Right lobe of liver (tissue), 6 donors: ENCODE measurements at places on chromosomes 7 and 10.

GRCh38 chr7:92794391-92794790, 42.0 kb downstream of the CDK6 start:
- DNase-seq = no peak

DNA sequence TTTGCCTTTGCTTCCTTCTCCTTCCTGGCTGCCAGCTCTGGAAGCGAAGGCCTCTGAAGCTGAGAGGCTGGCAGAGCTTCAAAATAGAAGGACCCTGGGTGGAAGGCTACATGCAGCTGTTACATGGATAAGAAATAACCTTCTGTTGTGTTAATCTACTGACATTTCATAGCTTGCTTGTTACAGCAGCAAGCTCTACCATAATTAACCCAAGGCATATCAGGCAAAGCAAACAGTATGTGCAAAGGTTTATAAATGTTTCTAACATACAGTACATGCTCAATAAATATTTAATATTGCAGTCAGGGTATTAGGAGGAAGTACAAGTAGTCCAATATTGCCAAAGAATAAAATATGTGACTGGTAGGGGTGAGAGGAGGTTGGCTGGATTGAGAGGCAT, 55.6 kb upstream of the MKLN1 start:
- no peak for DNase-seq

- no peak for DNase-seq
Observed at GRCh38 chr10:102458656-102459055, 7.3 kb upstream of the C10orf95 start.

- no peak for DNase-seq
Observed at GRCh38 chr7:23520582-23520981, 11.2 kb downstream of the TRA2A start.

DNA sequence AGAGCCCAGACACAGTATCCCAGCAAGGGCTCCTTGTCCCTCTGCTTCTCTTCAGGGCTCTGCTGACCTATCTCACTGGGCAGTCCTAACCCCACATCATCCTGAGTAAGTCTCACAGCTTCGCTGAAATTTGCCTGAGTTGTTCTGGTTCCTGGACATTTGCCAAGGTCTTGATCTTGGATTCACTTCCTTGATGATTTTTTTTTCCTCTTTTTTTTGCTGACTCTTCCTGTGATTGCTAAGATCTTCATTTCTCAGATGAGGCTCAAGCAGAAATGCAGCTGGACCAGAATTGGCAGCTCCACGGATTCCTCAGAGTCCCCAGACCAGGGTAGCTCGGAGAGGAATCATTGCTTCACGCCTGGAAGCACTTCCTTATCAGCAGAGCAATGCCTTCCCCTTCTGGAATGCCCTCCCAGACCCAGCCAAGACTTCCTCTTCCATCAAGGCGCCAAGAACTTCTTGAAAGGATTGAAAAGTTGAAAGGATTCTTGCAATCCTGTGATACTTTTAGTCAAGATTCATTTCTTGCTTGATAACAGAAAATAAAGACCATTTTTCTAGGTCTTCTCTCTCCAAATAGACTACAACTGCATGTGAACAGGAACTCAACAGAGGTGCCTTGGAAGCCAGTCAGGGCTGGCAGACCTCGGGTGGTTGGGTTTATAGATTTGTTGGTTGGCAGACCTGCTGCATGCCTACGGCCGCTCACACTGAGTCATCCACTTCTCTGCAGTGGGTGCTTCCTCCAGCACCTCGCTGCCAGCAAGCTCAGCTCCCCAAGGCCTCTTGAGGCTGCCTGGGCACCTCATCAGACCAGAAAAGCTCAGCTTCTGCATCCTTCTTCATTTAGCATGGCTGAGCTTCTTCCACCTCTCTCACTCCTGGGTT, 8.8 kb upstream of the AFAP1L2 start:
- DNase-seq = no peak
